ENCODE measurements at places on chromosomes 4 and X. TPM values are rescaled to one million over a fixed set of nuclear protein-coding genes. Genes with fewer than 3 reads are reported as not detected.

The ODAPH gene
- total RNA-seq: not detected

The STIM2 gene
- 14.7 TPM for total RNA-seq

The GLRB gene
- 1.0 TPM for total RNA-seq

The CENPVL3 gene
- total RNA-seq: 0.08 TPM

The DCHS2 gene
- 0.08 TPM for total RNA-seq

The THAP9 gene
- total RNA-seq: 2.4 TPM

The L1CAM gene
- 3.0 TPM for total RNA-seq

The SPANXN2 gene
- not detected for total RNA-seq

The USP51 gene
- 0.38 TPM for total RNA-seq

The SORCS2 gene
- 0.31 TPM for total RNA-seq

The TCEAL3 gene
- 20.0 TPM for total RNA-seq

The MRPS18C gene
- total RNA-seq: 20.5 TPM

The MTTP gene
- total RNA-seq: not detected

The ZRSR2 gene
- total RNA-seq: 3.7 TPM

The USP26 gene
- not detected for total RNA-seq

The ZXDB gene
- 10.4 TPM for total RNA-seq

The SULT1B1 gene
- not detected for total RNA-seq

The NEXMIF gene
- total RNA-seq: not detected

The SPANXD gene
- total RNA-seq: not detected

The HOPX gene
- total RNA-seq: 9.1 TPM

The NPY1R gene
- not detected for total RNA-seq

The FAM9B gene
- total RNA-seq: not detected

The C4orf46 gene
- 4.5 TPM for total RNA-seq

The LRAT gene
- 2.4 TPM for total RNA-seq

The HSFX4 gene
- total RNA-seq: not detected

The CA5B gene
- total RNA-seq: 3.5 TPM

The LDB2 gene
- not detected for total RNA-seq

The ADAMTS3 gene
- 0.08 TPM for total RNA-seq

The CT45A3 gene
- total RNA-seq: not detected

The STARD8 gene
- 0.16 TPM for total RNA-seq

The SERTM2 gene
- total RNA-seq: not detected

The TBC1D8B gene
- total RNA-seq: 5.8 TPM

The CENPVL1 gene
- not detected for total RNA-seq

The LARP1B gene
- 24.8 TPM for total RNA-seq

The NLGN4X gene
- not detected for total RNA-seq

The SHROOM3 gene
- 15.1 TPM for total RNA-seq

The SLITRK4 gene
- not detected for total RNA-seq

The ZNF185 gene
- total RNA-seq: 25.1 TPM

The MRFAP1L1 gene
- 35.7 TPM for total RNA-seq

The MAGEB1 gene
- not detected for total RNA-seq

The CD99 gene
- total RNA-seq: 261 TPM

The PPEF2 gene
- total RNA-seq: not detected

The HTRA3 gene
- not detected for total RNA-seq

The GRIA2 gene
- not detected for total RNA-seq

The FATE1 gene
- total RNA-seq: not detected

The PAGE2 gene
- total RNA-seq: not detected

The MAGEH1 gene
- total RNA-seq: 6.0 TPM

The TMPRSS11D gene
- not detected for total RNA-seq

The FGFBP2 gene
- not detected for total RNA-seq

The HSFX1 gene
- 0.08 TPM for total RNA-seq

The MAGEA2 gene
- total RNA-seq: not detected

The BDH2 gene
- total RNA-seq: 37.9 TPM

The PDZD4 gene
- 0.04 TPM for total RNA-seq

The MXD4 gene
- 18.6 TPM for total RNA-seq

The IL3RA gene
- not detected for total RNA-seq

The DCAF8L1 gene
- not detected for total RNA-seq

The SRPX gene
- 95.2 TPM for total RNA-seq

The HERC5 gene
- total RNA-seq: 1.6 TPM

The BMPR1B gene
- 0.70 TPM for total RNA-seq

The FABP2 gene
- not detected for total RNA-seq

Measured in hair follicular keratinocyte (primary cell).